Left renal cortex interstitium (tissue), 4 donors: ENCODE measurements at places on chromosomes 1 and 21.

- DNase-seq = no peak
Observed at GRCh38 chr1:205567716-205568115, 63.2 kb downstream of the CDK18 start.

GRCh38 chr1:42963378-42964043 is 4.8 kb upstream of the SLC2A1 start:
- DNase-seq = no peak

- peak; percentile 57 for DNase-seq
Observed at GRCh38 chr1:151058692-151059091, 730 bp downstream of the CDC42SE1 start.

- DNase-seq = no peak
Observed at GRCh38 chr1:230148126-230148652, 81.2 kb downstream of the GALNT2 start.

DNA sequence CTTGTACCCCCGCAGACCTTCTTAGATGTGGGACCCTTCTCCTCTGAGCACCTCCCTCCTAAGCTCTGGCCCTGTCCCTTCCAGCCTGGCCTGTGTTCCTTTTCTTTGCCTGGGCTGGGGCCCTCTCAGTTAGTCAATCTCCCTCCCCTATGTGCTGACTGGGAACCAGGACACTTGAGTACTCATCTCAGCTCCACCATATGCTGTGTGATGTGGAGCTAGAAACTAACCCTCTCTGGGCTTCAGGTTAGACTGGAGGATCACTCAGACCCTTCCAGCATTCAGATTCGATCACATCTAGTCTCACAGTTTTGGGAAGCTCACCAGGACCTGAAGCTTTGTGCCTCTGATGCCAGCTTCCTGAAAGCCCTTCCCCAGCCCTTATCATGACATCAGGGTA is 40.6 kb downstream of the TRIM62 start:
- DNase-seq = no peak

GRCh38 chr1:93584261-93585003 is 97.2 kb downstream of the BCAR3 start:
- DNase-seq = no peak

GRCh38 chr1:187509091-187509490 is 680.3 kb downstream of the PLA2G4A start:
- DNase-seq = no peak

DNA sequence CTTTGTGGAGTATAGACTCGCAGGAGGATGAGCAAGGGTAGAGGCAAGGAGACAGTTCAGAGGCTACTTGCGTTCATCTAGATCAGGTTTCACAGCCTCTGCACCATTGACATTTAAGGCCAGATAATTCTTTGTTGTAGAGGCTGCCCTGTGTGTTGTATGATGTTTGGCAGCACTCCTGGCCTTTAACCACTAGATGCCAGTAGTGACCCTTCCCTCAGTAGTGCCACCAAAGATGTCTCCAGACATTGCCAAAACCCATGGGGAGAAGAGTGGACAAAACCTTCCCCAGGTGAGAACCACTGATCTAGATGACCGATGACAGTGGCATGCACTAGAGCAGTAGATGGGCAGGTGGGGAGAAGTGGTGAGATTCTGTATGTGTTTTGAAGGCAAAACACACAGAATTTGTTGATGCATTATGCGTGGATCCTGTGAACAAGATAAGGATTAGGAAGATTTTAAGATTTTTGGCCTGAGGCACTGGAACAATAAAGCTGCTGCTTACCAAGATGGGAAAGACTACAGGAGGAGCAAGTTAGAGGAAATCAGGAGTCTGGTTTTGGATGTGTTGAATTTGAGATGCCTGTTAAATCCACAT is 9.9 kb upstream of the COG2 start:
- no peak for DNase-seq

DNA sequence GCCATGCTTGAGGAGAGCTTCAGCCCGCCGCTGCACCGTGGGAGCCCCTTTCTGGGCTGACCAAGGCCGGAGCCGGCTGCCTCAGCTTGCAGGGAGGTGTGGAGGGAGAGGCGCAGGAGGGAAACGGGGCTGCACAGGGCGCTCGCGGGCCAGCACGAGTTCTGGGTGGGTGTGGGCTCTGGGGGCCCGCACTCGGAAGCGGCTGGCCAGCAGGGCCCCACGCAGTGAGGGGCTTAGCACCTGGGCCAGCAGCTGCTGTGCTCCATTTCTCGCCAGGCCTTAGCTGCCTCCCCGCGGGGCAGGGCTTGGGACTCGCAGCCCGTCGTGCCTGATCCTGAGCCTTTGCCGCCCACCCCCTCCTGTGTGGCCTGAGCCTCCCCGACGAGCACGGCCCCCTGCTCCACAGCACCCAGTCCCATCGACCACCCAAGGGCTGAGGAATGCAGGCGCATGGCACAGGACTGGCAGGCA is 1554.0 kb downstream of the KCNT2 start:
- DNase-seq = no peak

GRCh38 chr21:34886240-34887104 is 162.6 kb downstream of the RUNX1 start:
- DNase-seq = no peak

DNA sequence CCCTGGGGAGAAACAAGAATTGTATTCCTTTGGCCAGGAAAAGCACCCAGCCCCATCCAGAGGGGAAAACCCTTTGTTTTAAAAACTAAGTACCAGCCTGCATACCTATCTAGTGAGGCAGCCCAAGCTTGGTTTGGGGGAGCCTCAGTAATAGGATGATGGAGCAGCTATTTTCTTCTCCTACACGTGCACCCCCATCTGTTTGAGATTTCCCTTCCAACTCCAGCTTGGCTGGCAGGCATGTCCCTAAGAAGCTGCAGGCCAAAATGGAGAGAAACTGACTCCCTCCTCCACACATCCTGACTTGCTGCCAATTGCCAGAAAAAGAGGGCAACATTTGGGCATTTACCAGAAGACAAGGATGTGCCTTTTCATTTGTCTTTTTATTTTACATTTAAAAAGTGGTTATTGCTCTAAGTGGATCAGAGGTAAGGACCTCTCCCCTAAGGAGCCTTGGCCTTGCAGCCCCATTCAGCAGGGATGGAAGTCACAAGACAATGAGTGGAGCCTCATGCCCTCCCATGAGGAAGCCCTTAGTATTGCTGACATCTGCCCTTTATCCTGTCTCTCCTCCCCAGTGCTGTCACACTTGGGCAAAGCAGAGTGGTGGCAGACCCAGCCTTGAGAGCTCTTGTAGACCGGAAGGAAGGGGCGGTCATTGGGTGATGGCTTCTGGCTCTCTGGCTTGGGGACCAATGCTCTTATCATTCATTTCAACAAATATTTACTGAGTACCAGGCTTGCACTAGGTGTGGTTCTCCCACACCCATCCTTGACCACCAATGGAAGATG is 8.6 kb downstream of the FNDC5 start:
- no peak for DNase-seq

- no peak for DNase-seq
Observed at GRCh38 chr1:207920444-207921021, 9.6 kb upstream of the CD34 start.

DNA sequence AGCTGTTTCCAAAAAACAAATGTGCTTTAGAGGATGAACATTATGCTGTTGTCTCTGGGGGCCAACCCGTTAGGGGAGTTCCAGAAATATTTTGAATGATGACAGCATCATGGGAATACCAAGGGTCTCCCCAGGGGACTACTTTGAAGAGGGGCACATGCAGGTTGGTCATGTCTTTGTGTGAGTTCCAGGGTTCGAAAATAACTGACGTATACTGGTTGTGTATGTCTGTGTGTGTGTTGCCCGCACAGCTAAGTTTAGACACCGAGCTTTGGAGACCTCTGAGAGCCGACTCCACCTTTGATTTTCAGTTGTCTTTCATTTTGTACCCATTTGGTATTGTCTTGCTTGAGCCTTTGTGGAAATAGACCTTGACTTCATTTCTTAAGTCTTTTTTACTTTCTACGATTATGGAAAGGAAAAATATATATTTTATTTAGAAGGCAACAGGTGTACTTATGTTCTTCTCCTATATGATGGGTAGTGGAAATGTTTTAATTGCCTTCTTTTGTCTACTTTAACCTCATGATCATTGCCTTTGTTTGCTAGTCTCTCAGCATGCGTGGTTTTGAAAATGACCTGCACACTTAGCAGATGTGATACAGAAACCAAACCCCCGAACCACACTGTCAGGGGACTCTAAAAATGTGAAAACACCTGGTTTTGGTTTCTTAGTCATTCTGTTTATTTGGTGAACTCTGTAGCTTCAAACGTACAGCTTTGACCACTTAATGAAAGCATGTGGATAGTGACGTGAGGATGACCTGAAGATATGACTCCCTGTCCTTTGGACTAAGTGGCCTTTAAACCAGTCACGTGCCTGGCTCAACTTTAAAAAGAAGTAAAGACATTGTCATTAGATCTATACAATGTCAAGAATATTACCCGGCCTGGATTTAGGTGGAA is 56.5 kb downstream of the GALNT2 start:
- DNase-seq = no peak

DNA sequence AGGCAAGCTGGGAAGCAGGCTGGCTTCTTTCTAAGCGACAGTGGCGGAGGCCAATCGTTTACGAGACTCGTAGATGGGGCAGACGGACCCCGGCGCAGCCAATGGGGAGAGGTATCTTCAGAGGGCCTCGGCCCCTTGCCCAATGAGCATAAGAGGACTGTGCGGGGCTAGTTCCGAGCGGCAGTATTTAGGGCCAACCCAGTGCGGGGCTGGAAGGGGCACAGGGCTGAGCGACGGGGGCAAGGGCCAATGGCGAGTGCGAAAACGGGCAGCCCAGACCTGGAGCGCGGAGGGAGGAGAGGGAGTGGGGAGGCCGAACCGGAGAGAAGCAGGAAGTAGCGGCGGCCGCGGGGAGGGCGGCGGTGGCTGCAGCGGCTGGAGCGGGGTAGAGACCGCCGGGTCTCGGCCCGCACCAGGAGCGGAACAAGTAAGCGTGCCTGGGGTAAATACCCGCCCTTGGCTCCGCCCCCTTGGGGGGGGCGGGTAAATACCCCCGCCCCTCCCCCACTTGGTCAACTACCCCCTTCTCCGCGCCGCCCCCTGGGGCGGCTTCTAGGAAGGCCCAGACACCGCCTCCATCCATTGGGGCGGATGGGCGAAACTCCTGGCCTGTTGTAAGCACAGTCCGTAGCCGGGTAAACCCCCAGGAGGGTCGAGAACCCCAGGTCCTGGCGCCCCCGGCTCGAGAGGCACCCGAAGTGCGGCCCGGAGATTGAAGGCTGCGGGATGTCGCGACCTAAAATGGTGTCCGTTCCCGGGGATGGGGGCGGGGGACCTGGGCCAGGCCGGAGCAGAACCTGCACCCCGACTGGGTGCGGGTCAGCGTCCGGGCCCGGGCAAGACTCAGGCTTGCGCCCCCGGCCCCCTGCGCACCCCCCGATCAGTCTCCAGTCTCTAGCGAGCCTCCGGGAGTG is at the start of gene ZNF687:
TSS of gene ZNF687 (plus strand) at position 331 of the 914 bp plus-strand sequence. CDS start 3,993 bp downstream, outside the sequence.
- DNase-seq = peak; percentile 99

DNA sequence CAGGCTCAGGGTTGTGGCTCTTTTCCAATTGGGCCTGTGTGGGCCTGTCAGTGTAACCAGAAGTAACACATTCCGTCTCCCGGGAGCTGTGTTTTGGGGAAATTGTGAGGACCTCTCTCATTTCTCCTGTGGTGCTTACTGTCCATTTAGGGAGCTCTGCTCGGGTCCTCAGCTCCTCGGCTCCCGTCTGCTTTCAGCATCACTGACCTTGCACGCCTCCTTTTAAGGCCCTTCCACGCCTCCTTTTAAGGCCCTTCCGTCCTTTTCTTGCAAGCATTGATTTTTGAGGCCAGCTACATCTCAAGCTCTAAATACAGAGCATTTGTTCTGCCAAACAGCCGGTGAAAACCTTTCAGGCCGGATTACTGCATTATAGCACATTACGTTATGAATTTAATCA is 9.7 kb downstream of the CA6 start:
- no peak for DNase-seq

- no peak for DNase-seq
Observed at GRCh38 chr1:181640956-181641355, 157.6 kb downstream of the CACNA1E start.

GRCh38 chr1:193674292-193674944 is 488.0 kb upstream of the B3GALT2 start:
- no peak for DNase-seq

GRCh38 chr1:86396498-86396890 is 371 bp upstream of the ODF2L start:
- no peak for DNase-seq

DNA sequence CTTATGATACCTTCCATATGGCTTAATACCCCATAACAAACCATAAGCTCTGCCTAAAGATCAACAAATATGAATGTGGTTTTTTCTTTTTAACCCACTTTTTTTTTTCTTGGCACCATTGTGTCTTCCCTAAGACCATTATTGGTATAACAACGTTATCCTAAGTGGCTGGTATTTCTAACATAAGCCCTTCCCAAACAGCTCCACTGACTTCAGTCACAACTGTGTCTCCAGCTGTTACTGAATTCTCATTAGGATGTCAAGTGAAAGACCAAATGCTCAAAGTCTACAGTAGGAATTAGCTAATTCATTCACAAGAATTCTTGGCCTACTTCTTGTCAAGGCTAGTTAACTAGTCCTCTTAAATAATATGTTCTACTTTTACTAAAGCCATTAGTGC is 4.2 kb upstream of the RXRG start:
- DNase-seq = no peak

DNA sequence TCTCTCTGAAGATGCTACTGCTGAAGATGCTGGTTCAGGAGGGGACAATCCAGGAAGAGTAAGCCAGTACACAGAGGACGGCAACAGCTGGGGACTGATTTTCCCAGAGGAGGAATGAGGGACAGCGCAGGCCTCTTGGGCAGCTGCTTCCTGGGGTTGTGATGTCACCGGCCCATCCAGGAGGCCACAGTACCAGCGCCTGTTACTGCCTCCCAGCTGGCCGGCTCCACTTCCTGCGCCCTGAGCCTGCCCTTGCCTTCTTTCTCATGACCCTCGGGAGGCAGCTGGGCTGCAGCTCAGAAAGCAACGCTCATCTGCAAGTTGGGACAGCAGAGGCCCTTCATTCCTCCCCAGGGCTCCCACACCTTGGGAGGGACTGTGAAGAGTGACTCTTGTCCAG is 21.9 kb upstream of the ID3 start:
- no peak for DNase-seq

DNA sequence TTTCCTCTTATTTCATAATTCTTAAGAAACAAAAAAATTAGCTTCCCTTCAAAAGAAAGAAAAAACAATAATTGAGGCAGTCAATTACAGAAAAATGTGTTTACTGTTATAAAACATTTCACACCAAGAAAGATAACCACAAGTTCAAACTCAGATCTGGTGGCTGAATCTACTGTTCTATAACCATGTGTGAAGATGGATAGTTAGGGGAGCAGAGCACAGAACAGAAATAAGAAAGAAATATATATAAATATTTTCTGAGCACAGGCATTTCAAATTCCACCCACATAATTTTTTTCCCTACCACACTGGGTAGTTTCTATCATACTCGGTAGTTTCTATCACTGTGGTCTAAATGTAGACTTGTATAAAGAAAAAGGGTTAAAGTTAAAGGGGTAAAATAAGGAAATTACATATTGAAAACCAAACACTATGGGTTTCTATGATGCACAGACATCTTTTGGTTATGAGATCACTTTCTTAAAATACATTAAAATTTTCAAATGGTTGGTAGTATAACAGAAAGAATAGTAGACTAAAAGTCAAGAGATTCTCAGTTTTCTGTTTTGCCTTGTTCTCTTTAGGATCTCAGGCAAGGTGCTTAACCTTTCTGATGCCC is 10.8 kb downstream of the LYST start:
- DNase-seq = no peak

- no peak for DNase-seq
Observed at GRCh38 chr1:153099461-153100045, 5.2 kb upstream of the SPRR2E start.

GRCh38 chr21:44059710-44060109 is 47.5 kb upstream of the PWP2 start:
- DNase-seq = no peak

GRCh38 chr21:36627242-36627641 is 71.7 kb upstream of the SIM2 start:
- DNase-seq = no peak
